Lung (tissue), 17 donors: ENCODE measurements at places on chromosomes 13 and 19. TPM values are rescaled to one million over a fixed set of nuclear protein-coding genes. Genes with fewer than 3 reads are reported as not detected.

- no peak overlapping the region for H3K4me3 ChIP-seq
- H3K27me3 ChIP-seq = no peaks in the 10 kb centered on the region
- H3K27ac ChIP-seq = no peak overlapping the region
- H3K4me1 ChIP-seq = peaks cover 13% of the 10 kb centered on the region
These were observed 57.3 kb downstream of the CDADC1 start for GRCh38 chr13:49304763-49305700.

CPB2 gene
- polyA plus RNA-seq = 19.7 TPM

- H3K4me3 ChIP-seq = no peak overlapping the region
- H3K27me3 ChIP-seq = no peaks in the 10 kb centered on the region
- no peaks in the 10 kb centered on the region for H3K4me1 ChIP-seq
- H3K36me3 ChIP-seq = no peaks in the 10 kb centered on the region
- no peak for DNase-seq
These were observed 7.4 kb upstream of the SPRY2 start for GRCh38 chr13:80348314-80348713.

KLK4 gene
- polyA plus RNA-seq = 0.03 TPM

- DNase-seq = no peak
- peaks cover 31% of the 10 kb centered on the region for H3K36me3 ChIP-seq
- no peak overlapping the region for H3K4me3 ChIP-seq
- H3K27me3 ChIP-seq = no peaks in the 10 kb centered on the region
- H3K27ac ChIP-seq = peak overlapping the region; percentile 28
These were observed 98.0 kb downstream of the ESD start for GRCh38 chr13:46698910-46699460.

ZNF728 gene
- 0.01 TPM for polyA plus RNA-seq

DNA sequence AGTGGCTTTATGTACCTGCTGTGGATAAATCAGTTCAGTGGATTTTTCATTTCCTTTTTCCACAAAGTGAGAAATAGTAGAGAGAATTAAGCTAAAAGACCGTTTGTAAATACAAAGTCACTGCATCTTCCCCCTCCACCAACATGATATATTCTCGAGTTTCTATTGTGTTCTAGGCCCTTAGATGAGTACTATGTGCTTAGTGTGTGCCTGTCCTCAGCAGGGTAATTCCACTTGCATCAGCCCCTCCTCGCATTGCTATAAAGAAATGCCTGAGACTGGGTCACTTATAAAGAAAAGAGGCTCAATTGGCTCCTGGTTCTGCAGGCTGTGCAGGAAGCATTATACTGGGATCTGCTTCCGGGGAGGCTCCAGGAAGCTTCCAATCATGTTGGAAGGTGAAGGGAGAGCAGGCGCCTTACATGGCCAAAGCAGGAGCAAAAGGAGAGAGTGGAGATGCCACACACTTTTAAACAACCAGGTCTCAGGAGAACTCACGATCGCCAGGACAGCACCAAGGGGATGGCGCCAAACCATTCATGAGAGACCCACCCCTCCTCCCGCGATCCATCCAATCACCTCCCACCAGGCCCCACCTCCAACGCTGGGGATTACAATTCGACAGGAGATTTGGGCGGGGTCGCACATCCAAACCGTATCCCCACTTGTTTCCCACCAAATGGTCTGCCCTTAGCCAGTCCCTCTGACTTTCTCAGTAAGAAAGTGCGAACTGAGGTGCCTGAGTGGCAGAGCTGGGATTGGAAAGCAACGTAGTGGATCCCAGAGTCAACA is 102.3 kb upstream of the ABCC4 start:
- H3K36me3 ChIP-seq = no peaks in the 10 kb centered on the region
- no peaks in the 10 kb centered on the region for H3K4me1 ChIP-seq
- H3K27me3 ChIP-seq = no peaks in the 10 kb centered on the region
- no peak overlapping the region for H3K27ac ChIP-seq
- H3K4me3 ChIP-seq = no peak overlapping the region
- DNase-seq = no peak

- H3K36me3 ChIP-seq = no peaks in the 10 kb centered on the region
- H3K4me1 ChIP-seq = no peaks in the 10 kb centered on the region
- no peak overlapping the region for H3K4me3 ChIP-seq
- peak; percentile 70 for DNase-seq
- H3K27me3 ChIP-seq = no peaks in the 10 kb centered on the region
These were observed 28.7 kb upstream of the KCTD15 start for GRCh38 chr19:33767898-33768413.

ZNF850 gene
- polyA plus RNA-seq = 0.31 TPM

OR7A5 gene
- polyA plus RNA-seq = not detected

- peak overlapping the region; percentile 96 for H3K27ac ChIP-seq
- peak overlapping the region; percentile 76 for H3K4me3 ChIP-seq
- peaks cover 4% of the 10 kb centered on the region for H3K27me3 ChIP-seq
- H3K4me1 ChIP-seq = no peaks in the 10 kb centered on the region
These were observed 696 bp downstream of the NUP58 start for GRCh38 chr13:25302121-25302520.

GRCh38 chr13:73657821-73658540 is 476.2 kb downstream of the KLF12 start:
- no peaks in the 10 kb centered on the region for H3K36me3 ChIP-seq
- H3K4me1 ChIP-seq = no peaks in the 10 kb centered on the region
- no peak for DNase-seq
- no peak overlapping the region for H3K4me3 ChIP-seq

DNA sequence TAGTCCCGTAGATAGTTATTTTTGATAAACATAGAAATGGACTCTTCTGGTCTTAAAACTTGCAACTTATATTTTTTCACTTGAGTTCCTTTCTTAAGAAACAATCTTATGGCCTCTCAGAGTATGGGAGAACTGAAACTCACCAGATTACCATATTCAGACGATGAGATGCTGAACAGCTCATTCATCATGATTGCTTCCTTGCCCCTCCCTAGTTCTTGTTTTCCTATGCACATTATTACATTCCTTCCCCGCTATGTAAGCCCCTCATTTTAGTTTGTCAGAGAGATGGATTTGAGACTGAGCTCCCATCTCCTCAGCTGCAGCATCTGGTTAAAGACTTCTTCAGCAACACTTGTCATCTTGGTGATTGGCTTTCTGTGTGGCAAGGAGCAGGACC is 158.5 kb downstream of the SLITRK6 start:
- H3K4me1 ChIP-seq = no peaks in the 10 kb centered on the region
- H3K4me3 ChIP-seq = no peak overlapping the region
- DNase-seq = no peak
- H3K36me3 ChIP-seq = no peaks in the 10 kb centered on the region
- H3K27ac ChIP-seq = no peak overlapping the region

DNA sequence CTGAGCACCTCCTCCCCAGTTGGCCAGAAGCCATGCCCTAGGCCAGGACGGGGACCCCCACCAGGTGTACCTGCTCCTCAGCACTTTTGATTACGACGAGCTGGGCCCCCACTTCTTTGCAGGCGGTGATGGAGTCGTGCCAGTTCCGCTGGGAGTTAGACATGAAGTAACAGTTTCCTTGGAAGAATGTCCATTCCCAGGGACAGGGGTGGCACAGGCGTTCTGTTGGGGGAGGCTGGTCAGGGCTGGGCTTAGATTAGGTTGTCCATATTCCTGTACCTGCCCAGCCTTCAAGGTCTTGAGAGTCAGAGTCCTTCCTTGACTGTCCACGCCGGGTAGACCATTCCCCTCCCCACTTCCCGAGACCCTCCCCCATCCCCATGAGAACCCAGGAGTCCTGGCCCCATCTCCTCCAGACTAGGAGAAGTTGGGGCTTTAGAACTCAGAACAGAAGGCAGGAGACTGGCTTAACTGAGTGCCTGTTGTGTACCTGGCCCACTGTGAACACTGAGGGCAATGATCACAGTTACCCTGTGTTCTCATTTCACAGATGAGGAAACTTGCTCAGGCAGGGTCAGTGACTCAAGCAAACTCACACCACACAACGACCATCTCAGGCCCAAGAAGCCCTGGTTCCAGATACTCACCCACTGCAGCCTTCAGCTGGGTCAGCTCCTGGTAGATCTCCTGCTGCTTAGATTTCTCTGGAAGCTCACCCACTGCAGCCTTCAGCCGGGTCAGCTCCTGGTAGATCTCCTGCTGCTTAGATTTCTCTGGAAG is 2.3 kb downstream of the CD209 start:
- H3K36me3 ChIP-seq = no peaks in the 10 kb centered on the region
- H3K4me3 ChIP-seq = no peak overlapping the region
- H3K4me1 ChIP-seq = no peaks in the 10 kb centered on the region
- no peak overlapping the region for H3K27ac ChIP-seq
- H3K27me3 ChIP-seq = no peaks in the 10 kb centered on the region

ZNF382 gene
- 1.2 TPM for polyA plus RNA-seq

- no peaks in the 10 kb centered on the region for H3K36me3 ChIP-seq
- H3K4me3 ChIP-seq = no peak overlapping the region
- no peaks in the 10 kb centered on the region for H3K27me3 ChIP-seq
- no peak overlapping the region for H3K27ac ChIP-seq
These were observed 106.2 kb downstream of the SHISA2 start for GRCh38 chr13:25945596-25945995.

- no peaks in the 10 kb centered on the region for H3K27me3 ChIP-seq
- peak; percentile 92 for DNase-seq
- H3K27ac ChIP-seq = no peak overlapping the region
- H3K4me3 ChIP-seq = no peak overlapping the region
These were observed 77.9 kb downstream of the ZNF536 start for GRCh38 chr19:30450100-30450499.

GPC6 gene
- polyA plus RNA-seq = 0.45 TPM

- H3K27ac ChIP-seq = no peak overlapping the region
- H3K27me3 ChIP-seq = no peaks in the 10 kb centered on the region
- no peak for DNase-seq
- H3K4me3 ChIP-seq = no peak overlapping the region
- H3K36me3 ChIP-seq = no peaks in the 10 kb centered on the region
These were observed 506.2 kb downstream of the FGF9 start for GRCh38 chr13:22176968-22177520.

GRCh38 chr13:99403458-99403971 is 96.3 kb upstream of the GPR183 start:
- H3K27me3 ChIP-seq = no peaks in the 10 kb centered on the region
- no peak for DNase-seq
- no peak overlapping the region for H3K4me3 ChIP-seq
- no peaks in the 10 kb centered on the region for H3K4me1 ChIP-seq

DNA sequence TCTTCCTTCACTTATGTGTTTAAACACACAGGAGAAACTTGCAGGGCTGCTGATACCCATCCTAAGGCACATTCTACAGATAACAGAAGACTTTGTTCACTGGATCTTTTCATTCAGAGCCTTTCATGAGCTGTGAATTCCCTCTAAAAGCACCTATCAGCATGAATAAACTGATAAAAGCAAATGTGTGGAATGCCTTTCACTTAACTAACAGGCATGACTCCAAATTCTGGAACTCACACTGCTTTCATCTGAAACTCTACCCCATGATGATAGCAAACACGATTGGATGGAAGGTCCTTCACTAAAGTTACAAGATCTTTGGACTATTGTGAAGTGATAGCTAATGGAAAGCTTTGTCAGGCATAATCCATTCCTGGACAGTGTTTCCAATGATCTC is 457.3 kb downstream of the EFNB2 start:
- H3K27ac ChIP-seq = no peak overlapping the region
- H3K4me1 ChIP-seq = no peaks in the 10 kb centered on the region
- DNase-seq = no peak

GRCh38 chr13:43579321-43579720 is 207.5 kb downstream of the ENOX1 start:
- peaks cover 2% of the 10 kb centered on the region for H3K4me1 ChIP-seq
- H3K27ac ChIP-seq = no peak overlapping the region
- DNase-seq = no peak
- no peaks in the 10 kb centered on the region for H3K27me3 ChIP-seq

GRCh38 chr13:109567315-109567714 is 219.1 kb downstream of the IRS2 start:
- H3K27ac ChIP-seq = no peak overlapping the region
- peaks cover 8% of the 10 kb centered on the region for H3K4me1 ChIP-seq
- no peaks in the 10 kb centered on the region for H3K36me3 ChIP-seq
- H3K27me3 ChIP-seq = no peaks in the 10 kb centered on the region

DNA sequence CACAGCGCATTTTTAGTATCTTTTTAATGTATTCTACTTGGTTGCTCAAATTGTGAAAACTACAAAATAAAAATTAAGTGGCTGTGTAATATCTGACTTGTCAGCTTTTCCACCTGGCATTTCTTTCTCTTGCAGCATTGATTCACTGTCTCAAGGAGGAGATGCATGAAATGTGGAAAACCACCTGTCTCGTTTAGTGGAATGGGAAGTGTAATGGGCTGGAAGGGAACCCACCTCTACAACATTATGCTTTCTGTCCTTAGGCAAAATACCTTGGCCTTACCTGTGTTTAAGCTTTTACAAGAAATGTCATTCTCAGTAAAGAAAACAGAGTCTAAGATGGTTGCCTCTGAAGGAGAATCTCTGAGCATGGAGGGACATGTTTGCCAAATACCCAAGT is 67.8 kb downstream of the FAM216B start:
- H3K27ac ChIP-seq = no peak overlapping the region
- H3K27me3 ChIP-seq = no peaks in the 10 kb centered on the region
- H3K36me3 ChIP-seq = no peaks in the 10 kb centered on the region
- H3K4me1 ChIP-seq = no peaks in the 10 kb centered on the region
- DNase-seq = no peak

DNA sequence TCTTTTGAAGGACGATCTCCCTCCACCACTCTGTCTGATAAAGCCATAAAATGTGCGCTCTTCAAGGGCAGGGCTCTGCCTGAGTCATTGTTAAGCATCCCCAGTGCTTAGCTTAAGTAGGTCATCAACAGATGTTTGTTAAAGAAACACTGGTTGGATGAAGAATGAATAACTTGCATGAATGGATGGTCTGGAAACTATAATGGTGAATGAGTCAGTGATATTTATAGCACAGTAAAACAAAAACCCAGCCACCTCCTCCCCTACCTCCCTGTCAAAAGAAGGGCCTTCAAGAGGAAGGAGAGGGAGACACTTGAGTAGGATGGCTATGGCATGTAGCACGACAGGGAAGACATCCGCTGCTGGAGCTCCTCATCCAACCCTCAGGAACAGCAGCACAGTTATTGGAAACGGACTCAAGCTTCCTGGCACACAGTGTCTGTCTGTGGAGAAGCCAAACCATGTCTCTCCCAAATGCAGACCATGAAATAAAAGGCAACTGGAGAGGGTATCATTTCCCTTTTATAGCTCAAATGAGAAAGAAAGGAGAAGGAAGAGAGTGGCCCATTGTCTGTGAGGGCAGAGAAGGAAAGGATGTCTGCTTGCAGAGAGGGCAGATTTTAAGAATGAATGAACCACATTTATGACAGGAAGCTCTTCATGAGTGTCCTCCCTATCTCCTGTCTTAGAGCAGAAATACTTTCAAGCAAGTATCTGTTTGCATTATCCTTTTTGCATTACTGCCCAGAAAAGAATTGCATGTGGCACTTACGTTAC is 183.5 kb upstream of the UBL3 start:
- H3K36me3 ChIP-seq = no peaks in the 10 kb centered on the region
- H3K27me3 ChIP-seq = peaks cover 6% of the 10 kb centered on the region
- H3K4me1 ChIP-seq = no peaks in the 10 kb centered on the region
- no peak overlapping the region for H3K4me3 ChIP-seq
- DNase-seq = no peak

DNA sequence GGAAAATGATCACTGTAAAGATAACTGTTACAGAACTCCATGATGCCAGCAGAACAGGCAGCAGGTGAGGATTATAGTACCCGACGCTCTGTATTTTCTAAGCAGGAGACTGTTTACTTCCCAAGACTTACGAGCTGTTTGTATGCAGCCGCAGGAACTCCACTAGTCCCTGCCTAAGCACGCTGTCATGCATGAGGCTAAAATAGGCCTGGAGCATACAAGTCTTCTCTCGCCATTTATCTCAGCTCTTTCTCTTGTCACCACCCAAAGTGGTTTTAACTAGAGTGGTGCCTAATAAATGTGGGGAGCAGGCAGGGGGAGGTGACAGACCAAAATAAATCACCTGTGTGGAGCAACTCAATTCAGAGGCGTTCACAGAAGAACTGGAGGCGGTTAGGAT is 175.8 kb downstream of the TDRD3 start:
- peaks cover 3% of the 10 kb centered on the region for H3K36me3 ChIP-seq
- H3K27ac ChIP-seq = no peak overlapping the region
- no peak overlapping the region for H3K4me3 ChIP-seq
